T-helper 17 cell (primary cell): ENCODE measurements at places on chromosomes 6 and 20. TPM values are rescaled to one million over a fixed set of nuclear protein-coding genes. Genes with fewer than 3 reads are reported as not detected.

- no peak for DNase-seq
Measured at GRCh38 chr20:49593466-49594142, 25.7 kb upstream of the PTGIS start.

GRCh38 chr20:373171-373890 lies 7.2 kb upstream of the TRIB3 start:
- no peak for DNase-seq

DNA sequence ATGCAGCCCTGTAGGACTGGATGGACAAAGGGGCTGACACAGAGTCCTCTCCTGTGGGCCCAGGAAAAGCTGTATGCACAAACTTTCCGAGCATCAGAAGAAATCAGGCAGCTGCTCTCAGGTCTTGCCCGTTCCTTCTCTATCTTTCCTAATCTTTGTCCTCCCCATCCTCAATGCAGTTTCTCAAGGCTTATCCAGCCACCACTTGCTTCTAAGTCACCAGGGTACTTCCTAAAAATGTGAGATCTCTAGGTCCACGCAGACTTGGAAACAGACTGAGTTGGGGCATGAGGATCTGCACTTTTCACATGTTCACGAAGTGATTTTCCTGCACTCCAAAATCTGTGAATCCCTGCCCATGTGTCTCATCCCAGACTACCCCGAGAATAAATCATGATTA lies 394.5 kb upstream of the SLC35B3 start:
- no peak for DNase-seq

DNA sequence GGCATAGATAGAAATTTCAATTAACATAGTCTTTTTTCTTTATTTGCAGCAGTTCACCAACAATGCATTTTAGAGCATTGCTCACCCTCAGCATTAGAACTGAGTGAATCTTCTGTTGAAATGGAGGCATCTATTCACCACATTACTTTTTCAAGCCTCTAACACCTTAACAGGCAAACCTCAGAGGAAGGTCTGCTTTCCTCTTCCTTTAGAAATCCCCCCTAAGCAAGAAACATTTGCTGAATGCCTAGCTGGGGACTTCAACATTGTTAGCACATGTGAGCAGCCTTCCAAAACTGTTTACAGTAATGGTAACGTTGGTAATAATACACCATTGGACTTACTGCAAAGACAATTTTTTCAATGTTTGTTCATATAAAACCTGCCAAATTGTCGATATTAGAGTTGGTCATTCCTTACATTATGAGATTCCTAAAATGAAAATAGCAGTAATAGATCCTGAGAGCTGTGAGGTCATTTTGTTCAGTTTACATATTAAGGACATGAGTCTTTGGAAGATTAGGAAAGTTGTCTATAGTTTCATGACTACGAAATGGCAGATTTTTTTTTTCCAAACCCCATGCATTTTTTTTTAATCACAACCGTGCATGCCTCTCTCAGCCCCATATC lies 20.6 kb upstream of the AKIRIN2 start:
- no peak for DNase-seq

DNA sequence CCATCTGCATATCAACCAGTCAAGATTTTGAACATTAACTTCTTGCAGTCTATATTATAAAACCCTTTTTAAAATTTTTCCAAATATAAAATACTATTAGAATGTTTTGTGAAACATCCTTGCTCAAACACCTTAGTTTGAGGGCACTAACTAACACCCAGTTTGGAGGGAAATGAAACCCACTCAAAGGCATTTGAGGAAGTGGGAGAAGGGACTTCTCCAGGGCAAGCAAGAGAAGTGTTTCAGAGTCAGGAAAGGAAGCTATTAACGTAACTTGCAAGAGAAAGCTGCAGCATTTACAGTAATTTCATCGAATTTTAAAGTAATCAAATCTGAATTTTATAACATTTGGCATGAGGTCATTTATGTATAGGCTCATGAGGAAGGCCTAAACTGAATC lies 21.3 kb downstream of the MTFR2 start:
- no peak for DNase-seq

Gene FBXO9
- 68.6 TPM for total RNA-seq

DNA sequence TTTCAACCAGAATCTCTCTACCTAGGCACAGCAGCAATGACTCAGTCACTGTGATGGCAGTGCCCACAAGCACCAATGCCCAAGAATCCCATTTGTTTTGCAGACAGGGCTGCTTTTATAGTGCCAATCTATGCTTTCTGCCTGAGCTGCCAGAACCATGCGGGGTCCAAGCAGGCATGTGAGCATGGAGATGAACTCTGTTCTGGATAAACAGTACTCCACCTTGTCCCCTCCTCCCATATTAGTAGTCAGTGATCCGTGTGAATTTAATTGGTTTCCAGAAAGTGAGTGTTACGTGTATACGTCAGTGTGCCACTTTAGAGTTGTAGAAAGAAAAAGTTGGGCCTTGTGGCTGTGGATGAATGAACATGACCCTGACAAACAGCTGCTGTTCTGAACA lies 79.4 kb downstream of the SASH1 start:
- no peak for DNase-seq

DNA sequence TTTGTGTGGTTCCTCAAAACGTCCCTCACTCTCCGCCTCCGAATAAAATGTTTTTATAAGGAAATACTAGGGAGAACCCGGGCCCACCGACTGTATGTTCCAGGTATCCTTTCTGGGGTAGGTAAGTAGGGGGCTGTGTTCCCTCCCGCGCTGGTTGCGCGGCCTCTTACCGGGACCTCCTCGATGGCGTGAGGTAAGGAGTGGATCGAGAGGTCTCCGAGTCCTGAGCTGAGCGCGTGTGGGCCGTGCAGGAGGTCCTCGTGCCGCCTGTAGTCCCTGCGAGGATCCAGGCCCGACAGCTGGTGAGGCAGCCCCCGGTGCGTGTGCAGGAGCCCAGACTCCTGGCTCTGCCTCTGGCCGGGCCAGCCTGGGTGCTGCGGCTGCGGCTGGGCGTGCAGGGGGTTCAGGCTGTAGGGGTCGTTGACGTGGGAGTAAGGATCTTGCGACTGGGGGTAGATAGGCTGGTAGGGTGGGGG lies 5.1 kb downstream of the TFAP2A start:
- DNase-seq: no peak

- DNase-seq: no peak
Measured at GRCh38 chr20:11924923-11925322, 7.2 kb downstream of the BTBD3 start.

DNA sequence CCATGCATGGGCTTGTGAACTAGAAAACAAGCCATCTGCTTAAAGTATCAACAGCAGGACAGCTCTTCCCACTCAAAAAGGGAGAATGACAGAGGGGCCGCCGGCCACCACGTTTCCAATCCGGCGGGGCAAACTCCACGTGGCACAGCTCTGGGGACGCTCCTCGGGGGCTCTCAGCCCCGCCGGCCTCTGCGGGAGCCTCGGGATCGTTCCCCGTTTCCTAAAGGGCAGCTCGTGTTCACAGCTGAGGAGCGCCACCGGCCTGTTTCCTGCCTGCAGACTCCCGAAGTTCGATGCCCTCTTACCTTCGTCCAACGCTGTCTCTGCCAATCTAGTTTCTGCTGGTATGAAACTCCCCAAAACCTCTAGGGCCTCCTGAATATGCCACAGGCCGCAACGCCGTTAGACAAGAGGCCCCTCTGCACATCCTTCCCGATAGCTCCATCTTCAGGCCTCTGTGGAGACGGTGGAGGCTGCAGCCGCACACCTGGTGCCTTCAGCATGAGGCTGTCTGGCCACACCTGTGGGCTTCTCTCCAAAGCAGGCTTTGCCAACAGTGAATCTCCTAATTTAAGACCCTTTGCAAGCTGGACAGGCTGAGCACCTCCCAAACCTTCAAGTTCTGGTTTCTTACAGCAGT lies 46.5 kb downstream of the KCNQ2 start:
- no peak for DNase-seq

Gene GPX5
- total RNA-seq: not detected

Gene CDKAL1
- 23.7 TPM for total RNA-seq
